ENCODE measurements at places on chromosomes 6 and 20. TPM values are rescaled to one million over a fixed set of nuclear protein-coding genes. Genes with fewer than 3 reads are reported as not detected.

Gene ZC2HC1B
- not detected for total RNA-seq

Gene HLA-DMB
- 9.6 TPM for total RNA-seq

Gene F13A1
- total RNA-seq, result not detected

Gene SIRPG
- total RNA-seq, result 108 TPM

Gene GABRR1
- total RNA-seq, result not detected

Gene RAMACL
- 0.36 TPM for total RNA-seq

Gene TFAP2D
- total RNA-seq, result not detected

Gene OR2H1
- not detected for total RNA-seq

Gene SNAP25
- not detected for total RNA-seq

Gene TAAR1
- not detected for total RNA-seq

Gene SLC22A3
- total RNA-seq, result not detected

Gene PACSIN1
- total RNA-seq, result 0.78 TPM

Gene THBD
- not detected for total RNA-seq

Gene SOBP
- not detected for total RNA-seq

Gene DCDC2
- not detected for total RNA-seq

Gene ZKSCAN8
- total RNA-seq, result 22.5 TPM
